ENCODE measurements at places on chromosomes 1 and 21. TPM values are rescaled to one million over a fixed set of nuclear protein-coding genes. Genes with fewer than 3 reads are reported as not detected.

Gene COL18A1
- total RNA-seq: 59.0 TPM

Gene COL9A2
- total RNA-seq: 7.8 TPM

Gene S100A8
- total RNA-seq: 67.3 TPM

Gene ABCA4
- 2.1 TPM for total RNA-seq

Gene BNIPL
- 0.52 TPM for total RNA-seq

Gene LACTBL1
- total RNA-seq: not detected

Gene TRIM45
- total RNA-seq: 7.3 TPM

Gene CA6
- total RNA-seq: not detected

Gene GORAB
- 9.4 TPM for total RNA-seq

Gene SFN
- not detected for total RNA-seq

Gene TRIM46
- total RNA-seq: under 0.01 TPM

Measured in skeletal muscle tissue (tissue), 5 donors.